ENCODE measurements at places on chromosomes 7 and 10. TPM values are rescaled to one million over a fixed set of nuclear protein-coding genes. Genes with fewer than 3 reads are reported as not detected.

GRCh38 chr7:140230516-140230860, 53.7 kb upstream of the KDM7A start:
- DNase-seq = no peak

DNA sequence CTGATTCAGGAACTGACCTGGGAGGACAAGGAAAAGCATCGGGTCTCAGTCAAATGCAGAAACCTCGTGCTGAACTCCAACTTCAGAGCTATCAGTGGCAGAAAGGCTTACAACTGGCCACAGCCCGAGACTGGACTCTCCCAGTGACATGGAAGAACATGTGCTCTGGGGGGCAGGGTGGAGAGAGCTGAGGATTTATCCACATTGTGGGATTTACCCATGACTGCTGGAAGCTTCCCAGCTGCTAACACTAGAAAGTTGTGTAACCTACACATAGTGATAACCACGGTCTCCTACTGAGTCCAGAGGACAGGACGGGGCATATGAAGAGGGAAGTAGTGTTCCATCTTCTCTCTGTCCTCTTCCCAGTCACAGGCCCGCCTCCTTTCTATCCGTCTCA, 103.4 kb downstream of the ITIH5 start:
- no peak for DNase-seq

LRRD1 gene
- 0.83 TPM for total RNA-seq

ZNF3 gene
- total RNA-seq = 27.9 TPM
